ENCODE measurements at places on chromosomes 11 and 22.

DNA sequence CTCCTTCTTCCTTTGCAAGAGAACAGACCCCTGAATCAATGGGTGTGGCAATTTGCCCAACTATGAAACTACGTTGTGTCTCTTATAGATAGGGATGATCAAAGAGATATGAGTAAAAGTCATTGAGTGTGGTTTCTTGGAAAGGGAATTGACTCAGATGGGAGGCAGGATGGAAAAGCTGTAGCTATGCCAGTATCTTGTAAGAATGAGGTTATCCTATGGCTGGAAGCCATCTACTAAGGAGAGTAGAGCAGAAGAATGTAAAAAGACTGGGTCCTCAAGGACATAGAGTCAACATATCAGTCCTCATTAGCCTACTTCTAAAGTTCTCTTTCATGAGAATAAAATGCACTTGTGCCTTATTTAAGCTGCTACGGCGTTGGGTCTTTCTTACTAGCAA, 78.9 kb upstream of the POU2AF2 start:
- DNase-seq: no peak

GRCh38 chr11:116317212-116317611, 455.6 kb downstream of the BUD13 start:
- no peak for DNase-seq

GRCh38 chr11:63501236-63501635, 4.6 kb upstream of the LGALS12 start:
- DNase-seq: no peak

GRCh38 chr11:68383976-68384501, 71.6 kb downstream of the LRP5 start:
- no peak for DNase-seq

DNA sequence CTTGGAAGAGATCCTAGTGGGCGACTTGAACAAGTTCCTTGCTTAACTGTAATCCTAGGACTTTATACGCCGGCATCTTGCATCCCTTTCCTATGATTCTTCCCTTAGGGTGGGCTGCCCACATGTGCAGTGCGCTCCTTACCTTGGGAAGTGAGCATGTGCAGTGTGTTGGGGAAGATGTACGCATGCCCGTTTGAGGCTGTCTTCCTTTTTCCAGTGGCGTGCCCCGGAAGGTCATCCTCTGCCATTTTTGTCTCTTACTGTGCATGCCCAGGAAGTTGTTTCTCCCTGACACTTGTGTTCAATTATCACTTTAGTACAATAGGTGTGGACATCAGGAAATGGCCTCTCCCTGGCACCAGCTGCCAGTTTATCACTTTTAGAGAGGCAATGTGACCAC, 936.5 kb downstream of the TBC1D22A start:
- no peak for DNase-seq

GRCh38 chr22:49973018-49973961, 12.7 kb downstream of the PIM3 start:
- DNase-seq: no peak

- no peak for DNase-seq
Measured at GRCh38 chr11:67584881-67585873, 1.6 kb downstream of the GSTP1 start.

DNA sequence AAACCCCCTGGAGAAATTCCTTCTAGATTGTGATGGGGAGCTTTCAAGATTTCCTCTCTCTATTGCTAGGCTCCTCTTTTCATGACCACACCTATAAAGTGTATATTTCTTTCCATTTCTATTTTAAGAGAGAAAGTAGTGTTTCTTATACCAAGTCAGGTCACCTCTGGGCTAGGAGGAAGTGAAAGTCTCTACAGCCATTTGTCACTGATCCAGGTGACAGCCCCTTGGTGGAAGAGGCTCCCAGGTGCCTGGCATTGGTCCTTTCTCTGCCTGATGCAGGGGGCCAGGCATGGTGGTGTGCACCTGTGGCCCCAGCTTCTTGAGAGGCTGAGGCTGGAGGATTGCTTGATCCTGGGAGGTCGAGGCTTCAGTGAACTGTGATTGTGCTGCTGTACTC, 64.7 kb downstream of the DHCR7 start:
- no peak for DNase-seq

DNA sequence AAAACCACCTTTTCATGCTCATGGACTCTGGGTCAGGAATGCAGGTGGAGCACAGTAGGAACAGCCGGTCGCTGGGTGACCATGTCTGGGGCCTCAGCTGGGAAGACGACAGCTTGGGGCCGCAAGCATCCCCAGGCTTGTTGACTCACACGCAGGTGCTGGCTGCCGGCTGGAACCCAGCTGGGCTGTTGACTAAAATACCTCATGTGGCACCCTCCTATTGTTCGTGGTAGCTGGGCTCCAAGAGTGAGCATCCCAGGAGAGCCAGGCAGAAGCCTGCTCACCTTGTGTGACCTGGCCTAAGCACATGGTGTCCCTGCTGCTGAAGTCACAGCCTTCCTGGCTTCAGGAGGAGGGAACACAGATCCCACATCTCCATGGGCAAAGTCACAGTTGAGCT, 9.4 kb downstream of the DPP3 start:
- DNase-seq: no peak

GRCh38 chr11:35135222-35135621, 3.7 kb upstream of the CD44 start:
- no peak for DNase-seq

GRCh38 chr11:2420502-2421225, 20.1 kb downstream of the TSSC4 start:
- DNase-seq: no peak

DNA sequence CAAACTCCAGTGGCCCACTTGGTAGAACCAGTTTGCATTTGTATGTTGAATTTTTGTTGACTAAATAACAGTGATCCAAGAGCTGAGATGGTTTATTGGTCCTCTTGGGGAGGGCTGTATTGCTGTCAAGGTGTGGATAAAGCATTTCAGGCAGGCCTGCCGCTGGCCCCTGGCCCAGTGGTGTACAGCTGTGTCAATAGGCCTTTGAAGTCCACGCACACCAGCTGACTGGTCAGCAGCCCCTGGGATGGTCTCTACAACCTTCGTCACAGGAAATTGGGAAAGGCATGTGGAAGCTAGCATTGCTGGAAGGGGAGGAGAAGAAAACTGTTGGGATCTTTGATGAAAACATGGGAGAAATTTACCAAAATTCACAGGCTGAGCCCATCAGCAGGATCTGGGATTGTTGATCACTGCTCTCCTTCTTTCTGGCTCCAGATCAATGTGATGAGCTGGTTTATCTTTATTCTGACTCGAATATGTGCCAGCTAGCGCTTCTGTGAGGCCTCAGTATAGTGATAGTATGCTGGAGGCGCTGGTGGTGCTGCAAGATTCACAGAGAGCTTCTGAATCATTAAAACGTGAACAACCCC, 12.5 kb upstream of the E2F8 start:
- no peak for DNase-seq

DNA sequence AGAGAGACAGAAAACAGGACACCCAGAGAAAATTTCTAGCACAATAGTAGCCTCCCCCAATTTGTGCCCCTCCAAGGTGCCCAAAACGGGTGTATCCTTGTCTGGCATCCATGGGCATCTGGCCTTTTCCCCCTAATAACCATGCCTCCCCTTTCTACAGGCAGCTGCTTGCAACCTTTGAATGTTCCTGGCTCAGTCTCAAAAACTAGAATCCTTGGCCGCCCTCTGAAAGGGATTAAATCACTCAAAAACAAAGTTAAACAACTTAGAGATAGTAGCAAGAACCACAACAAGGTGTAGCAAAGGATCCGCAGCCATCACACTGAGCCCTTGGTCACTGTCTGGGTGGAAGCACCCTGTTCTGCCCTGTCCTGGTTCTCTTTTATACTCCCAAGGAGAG, 105.6 kb downstream of the MN1 start:
- DNase-seq: no peak

DNA sequence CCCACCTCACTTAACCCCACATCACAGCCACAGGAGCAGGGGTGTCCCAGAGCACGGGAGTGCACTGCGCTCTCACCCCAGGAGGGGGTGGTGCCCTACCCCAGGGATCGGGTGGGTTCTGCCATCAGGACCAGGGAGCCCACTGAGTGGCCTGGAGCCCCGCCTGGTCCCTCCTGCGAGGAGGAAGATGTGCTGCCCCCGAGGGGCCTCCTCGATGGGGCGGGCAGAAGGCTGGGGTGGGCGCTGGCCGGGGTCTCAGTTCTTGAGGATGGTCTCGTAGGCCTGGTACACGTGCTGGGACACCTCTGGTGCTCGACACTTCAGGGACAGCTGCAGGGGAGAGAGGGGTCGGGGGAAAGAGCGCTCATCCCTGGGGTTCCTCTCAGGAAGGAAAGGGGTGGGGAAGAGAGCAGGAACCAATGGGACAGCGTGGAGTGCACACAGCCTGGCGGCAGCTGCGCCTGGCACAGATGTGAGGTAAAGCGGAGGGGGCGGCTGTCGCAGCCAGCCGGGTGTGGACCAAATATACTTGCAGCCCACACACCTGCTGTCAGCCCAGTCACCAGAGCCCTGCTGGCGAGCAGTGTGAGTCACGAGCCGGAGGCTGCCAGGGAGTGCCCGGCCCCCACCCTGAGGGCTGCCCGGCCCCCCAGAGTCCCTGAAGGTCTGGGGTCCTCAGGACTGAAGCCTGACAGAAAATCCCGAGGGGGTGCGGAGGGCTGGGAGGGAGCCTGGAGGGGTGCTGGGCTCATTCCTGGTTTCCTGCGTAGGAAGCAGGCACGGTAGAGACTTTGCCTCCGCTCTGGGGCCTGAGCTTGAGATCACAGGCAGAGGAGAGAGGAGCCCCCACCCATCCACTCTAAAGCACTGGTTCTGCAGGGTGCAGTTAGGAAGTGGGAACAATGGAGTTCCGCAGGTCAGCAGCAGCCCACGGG, 13.3 kb upstream of the RASL10A start:
- DNase-seq: no peak

GRCh38 chr11:104918113-104918824, 20.0 kb upstream of the CASP12 start:
- DNase-seq: no peak

DNA sequence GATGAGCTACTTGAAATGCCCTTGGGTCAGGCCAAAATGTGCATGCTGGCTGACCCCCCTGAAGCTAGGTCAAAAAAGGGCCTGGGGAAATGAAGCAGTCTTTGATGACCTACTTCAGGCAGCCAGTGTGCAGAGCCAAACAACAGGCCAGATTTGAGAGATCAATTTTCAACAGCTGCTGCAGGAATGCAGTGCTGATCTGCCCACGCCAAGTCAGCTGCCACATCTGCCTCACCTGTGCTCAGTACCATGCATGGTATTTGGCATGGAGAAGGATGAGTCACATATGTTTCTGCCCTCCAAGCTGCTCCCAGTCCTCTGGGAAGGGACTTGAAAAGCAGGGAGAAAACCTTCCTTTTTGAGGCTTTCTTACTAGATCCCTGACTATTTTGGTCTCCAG, 35.8 kb downstream of the MTNR1B start:
- no peak for DNase-seq

DNA sequence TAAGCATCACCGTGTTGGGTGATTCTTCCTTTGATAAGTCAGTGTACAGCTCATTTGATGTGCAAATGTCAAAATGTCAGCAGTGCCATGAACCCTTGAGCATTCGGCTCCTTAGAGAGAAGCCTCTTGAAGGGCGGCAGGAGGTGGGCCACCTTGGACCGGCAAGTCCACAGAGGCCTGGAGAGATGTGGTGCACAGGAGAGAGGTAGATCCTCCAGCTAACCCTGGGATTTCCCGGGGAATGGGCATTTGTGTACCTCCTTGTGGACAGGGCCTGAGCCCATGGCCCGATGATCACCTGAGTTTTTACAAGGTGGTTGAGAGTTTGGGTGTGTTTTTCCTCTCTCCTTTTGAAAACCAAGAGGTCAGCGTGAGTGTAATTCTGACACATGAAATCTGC, 133.2 kb upstream of the RCN1 start:
- no peak for DNase-seq

All from cortex of kidney (tissue), 1 donor.